ENCODE measurements at places on chromosomes 4 and X. TPM values are rescaled to one million over a fixed set of nuclear protein-coding genes. Genes with fewer than 3 reads are reported as not detected.

GRCh38 chrX:8668813-8669212 lies 63.1 kb downstream of the ANOS1 start:
- DNase-seq: no peak

GRCh38 chr4:14368391-14368790 lies 633.9 kb upstream of the CPEB2 start:
- no peak for DNase-seq

Gene PRDM8
- 0.07 TPM for total RNA-seq

Gene ZNF595
- 2.9 TPM for total RNA-seq

DNA sequence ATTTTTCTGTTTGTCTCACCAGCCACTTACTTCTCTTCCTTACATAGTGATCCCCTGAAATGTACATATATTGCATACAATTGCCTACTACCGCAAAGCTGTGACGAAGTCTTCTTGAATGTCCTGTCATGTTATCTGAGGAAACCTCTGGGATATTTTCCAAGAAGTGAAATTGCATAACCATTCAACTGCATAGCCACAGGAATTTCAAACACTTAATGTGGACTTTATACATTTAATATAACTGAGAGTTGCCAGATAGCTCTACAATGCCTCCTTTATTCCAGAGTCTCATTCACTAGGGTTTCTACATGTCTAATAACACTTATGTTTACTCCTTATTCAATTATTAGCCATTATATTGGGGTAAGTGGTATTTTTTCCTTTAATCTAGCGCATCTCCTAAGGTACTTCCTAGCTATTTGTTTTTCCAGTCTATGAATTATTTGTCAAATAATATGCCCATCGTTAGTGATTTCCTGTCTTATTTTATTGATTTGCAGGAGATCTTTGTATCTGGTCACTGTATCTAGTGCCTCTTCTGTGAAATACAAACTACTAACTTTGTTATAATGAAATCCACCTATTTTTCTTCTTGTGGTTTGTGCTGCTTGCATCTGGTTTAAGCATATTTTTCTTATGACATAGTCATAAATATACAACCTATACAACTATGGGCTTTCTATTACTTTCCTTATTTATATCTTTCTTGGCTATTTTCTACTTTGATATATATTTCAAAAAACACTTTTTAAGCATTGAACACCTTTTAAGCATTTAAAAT lies 69.2 kb upstream of the GRID2 start:
- DNase-seq: no peak

- DNase-seq: no peak
Observed at GRCh38 chr4:14392378-14392777, 609.9 kb upstream of the CPEB2 start.

DNA sequence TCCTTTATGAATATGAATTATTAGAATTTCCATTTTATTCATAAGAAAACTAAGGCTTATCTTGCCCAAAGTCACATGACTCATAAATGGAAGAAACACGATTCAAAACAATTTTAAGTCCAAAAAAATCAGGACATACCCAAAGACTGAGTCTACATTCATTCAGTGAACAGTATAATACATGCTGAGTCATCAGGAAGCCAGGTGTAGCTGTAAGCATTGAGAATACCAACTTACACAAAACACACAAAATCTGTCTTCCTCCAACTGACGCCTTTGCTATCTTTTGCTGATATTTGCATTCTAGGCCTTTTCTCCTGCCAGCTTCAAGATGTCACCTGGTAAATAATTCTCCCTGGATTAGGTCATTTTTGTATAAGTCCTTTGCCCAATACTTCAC lies 520.1 kb upstream of the GALNT7 start:
- no peak for DNase-seq

All from chondrocyte (in vitro differentiated cells).